Caki2 (cell line): ENCODE measurements at places on chromosomes 3 and 15.

DNA sequence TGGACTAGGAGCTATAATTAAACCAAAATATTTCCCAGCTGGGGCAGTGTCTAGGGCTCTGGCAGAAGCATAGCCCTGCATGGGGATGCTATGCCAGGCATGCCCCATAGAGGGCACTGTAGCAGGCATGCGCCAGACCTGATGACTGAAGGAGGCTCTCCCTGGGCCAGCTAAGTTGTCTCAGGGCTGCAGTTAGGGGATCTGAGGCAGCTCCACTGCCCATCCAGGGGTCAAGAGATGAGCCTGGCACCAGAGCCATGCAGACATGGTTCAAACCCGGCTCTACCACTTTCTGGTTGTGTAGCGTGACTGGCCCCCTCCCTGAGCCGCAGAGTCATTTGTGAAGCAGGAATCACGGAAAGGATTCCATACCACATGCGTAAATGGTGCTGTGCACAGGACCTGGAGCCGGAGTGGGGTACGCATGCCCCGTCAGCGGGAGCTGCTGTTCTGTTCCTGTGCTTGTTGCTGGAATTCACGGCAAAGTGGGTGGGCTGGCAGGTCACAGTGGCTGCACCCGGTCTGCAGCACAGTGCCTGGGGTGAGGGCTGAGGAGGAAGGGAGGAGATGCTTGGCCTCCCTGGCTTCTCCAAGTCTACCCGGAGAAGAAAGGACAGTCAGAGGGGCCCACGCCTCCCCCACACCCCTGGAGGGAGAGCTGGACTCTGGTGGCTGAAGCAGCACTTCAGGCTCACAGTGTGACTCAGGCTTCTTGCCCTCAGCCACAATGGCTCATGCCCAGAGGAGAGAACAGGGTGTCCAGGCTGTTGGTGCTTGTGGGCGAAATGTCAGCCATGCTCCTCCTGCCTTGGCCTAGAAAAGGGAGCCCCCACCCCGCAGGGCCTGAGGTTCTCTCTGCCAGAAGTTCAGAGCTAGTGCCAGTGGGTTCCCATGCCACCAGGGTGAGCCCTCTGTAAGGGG, 43.1 kb downstream of the DNASE1L3 start:
- no peak for DNase-seq

- no peak for DNase-seq
Measured at GRCh38 chr15:41334293-41335120, 1.8 kb downstream of the NUSAP1 start.

GRCh38 chr15:78402061-78402610, 35.9 kb upstream of the IREB2 start:
- DNase-seq: no peak

DNA sequence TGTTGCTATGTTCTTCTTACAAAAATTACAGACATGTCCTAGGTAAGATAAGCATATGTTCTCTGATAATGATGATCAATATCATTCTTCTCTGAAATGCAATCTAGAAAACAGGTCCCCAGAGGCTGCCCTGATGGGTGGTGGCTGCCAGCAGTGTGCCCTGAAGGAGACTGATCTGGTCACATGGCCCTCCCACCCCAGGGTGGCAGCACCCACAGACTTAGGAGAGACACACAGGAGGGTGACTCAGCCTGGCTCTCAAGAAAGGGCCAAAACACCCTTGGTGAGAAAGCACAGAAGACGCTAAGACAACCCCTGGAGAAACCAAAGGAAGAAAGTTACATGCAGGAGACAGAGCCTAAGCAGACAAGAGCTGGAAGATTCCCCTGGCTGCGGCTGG, 203.7 kb downstream of the TJP1 start:
- no peak for DNase-seq
